ENCODE measurements at places on chromosomes 1 and 21. TPM values are rescaled to one million over a fixed set of nuclear protein-coding genes. Genes with fewer than 3 reads are reported as not detected.

Gene FNBP1L
- total RNA-seq = 82.3 TPM

Gene OR10J1
- total RNA-seq = not detected

Gene DIO1
- not detected for total RNA-seq

Gene PERM1
- not detected for total RNA-seq

Gene NPPA
- not detected for total RNA-seq
